ENCODE measurements at places on chromosomes 1 and 21. TPM values are rescaled to one million over a fixed set of nuclear protein-coding genes. Genes with fewer than 3 reads are reported as not detected.

- DNase-seq: no peak
Observed at GRCh38 chr1:86596224-86596623, 49.3 kb downstream of the CLCA4 start.

DNA sequence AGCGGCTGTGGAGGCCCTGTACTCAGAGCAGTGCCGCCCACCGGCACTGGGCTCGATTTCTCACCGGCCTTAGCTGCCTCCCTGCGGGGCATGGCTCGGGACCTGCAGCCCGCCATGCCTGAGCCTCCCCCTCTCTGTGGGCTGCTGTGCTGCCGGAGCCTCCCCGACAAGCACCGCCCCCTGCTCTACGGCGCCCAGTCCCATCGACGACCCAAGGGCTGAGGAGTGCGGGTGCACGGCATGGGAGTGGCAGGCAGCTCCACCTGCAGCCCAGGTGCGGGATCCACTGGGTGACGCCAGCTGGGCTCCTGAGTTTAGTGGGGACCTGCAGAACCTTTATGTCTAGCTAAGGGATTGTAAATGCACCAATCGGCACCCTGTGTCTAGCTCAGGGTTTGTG is 5.2 kb upstream of the SOD1 start:
- DNase-seq: no peak

DNA sequence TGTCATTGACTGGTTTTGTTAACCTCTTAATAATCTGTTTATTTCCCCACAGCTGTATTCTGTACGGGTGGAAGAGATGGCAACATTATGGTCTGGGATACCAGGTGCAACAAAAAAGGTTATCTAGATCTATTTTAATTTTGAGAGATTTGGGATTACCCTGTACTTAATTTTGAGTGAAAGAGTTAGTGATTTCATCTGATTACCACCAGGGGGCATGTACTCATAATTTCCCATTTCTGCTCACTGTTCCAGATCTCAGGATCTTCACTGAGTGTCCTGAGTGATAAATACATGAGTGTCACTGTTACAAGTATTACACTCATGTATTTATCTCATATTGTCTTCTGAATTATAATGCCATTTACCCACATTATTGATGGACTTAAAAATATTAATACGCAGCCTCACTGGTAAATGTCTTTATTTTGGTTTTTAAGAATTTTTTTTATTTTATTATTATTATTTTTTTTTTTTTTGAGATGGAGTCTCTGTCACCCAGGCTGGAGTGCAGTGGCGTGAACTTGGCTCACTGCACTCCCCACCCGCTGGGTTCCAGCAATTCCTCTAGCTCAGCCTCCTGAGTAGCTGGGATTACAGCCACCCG is 27.4 kb downstream of the DTL start:
- no peak for DNase-seq

Gene TAF12
- total RNA-seq: 22.1 TPM

DNA sequence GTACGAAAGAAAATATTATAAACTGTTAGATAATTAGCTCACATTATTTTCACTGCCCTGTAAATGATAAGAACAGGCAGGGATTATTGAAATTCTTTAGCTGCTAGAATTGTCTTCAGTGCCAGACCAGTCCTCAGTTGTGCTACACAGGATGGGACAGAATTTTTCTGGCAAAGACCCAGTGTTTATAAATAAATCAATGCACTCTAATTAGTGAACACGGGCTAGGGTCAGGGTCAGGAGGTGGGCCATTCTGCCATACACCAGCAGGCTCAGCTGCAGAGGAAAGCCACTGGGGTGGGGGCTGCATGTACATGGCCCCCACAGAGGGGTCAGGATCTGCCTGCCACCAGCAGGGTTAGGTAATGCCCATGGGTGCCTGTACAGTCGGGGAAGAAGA is 6.4 kb downstream of the BCAR3 start:
- DNase-seq: no peak

- no peak for DNase-seq
Observed at GRCh38 chr21:15793109-15793508, 63.3 kb downstream of the USP25 start.

All from right atrium auricular region (tissue), 2 donors.